Hematopoietic multipotent progenitor cell treated with erythropoietin and hydrocortisone succinate and interleukin-3 and kit ligand, for 17 days (in vitro differentiated cells): ENCODE measurements at places on chromosomes 6 and 20.

GRCh38 chr6:113924312-113924723, 46.6 kb downstream of the HDAC2 start:
- DNase-seq: no peak

DNA sequence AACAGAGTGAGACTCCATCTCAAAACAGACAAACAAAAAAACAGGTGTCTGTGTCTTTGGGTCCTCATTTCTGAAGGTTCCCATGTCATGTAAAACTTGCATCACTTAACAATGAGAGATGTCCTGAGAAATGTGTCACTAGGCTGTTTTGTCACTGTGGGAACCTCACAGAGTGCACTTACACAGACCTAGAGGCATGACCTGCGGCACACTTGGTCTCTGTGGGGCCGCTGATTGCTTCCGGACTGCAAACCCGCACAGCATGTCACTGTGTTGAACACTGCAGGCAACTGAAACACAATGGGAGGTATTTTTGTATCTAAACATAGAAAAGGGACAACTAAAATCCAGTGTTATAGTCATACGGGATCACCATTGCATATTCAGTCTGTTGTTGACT, 42.3 kb upstream of the TMEM181 start:
- DNase-seq: no peak

DNA sequence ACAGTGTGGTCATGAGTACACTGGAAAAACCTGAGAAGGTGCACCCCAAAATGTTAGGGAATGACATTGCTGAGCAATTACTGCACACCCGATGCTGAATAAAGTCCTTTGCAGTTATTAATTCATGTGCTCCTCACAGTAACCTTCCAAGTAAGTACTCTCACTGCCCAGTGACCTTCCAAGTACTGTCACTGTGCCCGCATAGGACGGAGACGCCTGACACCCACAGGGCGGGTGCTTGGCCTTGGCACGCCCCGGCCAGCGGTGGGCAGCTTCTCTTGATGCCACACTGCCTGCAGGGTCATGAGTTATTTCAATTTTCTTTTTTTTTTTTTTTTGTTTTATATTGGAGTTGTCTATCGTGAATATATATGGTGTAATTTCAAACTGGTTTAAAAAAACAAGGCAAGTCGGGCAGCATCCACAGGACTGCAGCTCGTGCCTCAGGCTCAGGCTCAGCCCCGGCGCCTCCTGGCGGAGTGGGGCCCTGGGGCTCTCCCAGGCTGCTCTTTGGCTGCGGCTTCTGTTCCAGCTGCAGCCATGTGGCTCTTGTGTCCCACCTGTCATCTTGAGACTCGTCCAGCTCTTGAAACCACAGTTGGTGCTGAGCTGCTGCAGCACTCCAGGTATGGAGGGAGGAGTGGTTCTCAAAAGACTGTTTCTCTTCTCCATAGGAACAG, 27.0 kb downstream of the PNLDC1 start:
- no peak for DNase-seq

- no peak for DNase-seq
These were observed 850.5 kb upstream of the MAP3K7 start for GRCh38 chr6:91437315-91437729.

DNA sequence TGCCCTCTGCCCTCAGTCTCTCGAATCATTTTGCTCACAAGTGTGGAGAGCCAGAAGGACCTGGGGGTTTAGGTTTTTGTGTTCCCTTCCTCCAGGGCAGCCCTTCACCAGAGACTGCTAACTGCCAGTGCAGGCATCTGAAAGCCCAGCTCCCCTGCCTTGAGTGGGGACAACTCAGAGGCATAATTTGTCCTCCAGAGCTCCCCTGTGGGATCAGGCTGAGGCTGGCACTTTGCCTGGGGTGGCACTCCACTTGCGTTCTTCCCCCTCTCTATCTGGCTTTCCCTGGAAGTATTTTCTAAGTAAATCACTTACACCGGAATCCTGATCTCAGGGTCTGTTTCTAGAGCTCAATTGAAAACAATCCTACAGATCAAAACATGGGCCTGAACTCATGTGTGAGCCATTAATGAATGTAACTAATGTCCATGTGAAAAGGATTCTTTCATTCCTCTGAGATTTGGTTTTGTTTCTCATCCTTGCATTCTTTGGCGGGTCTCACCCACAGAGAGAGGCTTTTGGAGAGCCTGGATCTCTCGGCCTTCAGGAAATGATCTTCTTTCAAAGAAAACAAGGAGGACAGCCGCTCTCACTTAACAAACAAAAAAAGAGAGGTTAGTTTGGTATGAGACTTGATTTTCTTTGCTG, 125.7 kb upstream of the RIPOR2 start:
- no peak for DNase-seq

DNA sequence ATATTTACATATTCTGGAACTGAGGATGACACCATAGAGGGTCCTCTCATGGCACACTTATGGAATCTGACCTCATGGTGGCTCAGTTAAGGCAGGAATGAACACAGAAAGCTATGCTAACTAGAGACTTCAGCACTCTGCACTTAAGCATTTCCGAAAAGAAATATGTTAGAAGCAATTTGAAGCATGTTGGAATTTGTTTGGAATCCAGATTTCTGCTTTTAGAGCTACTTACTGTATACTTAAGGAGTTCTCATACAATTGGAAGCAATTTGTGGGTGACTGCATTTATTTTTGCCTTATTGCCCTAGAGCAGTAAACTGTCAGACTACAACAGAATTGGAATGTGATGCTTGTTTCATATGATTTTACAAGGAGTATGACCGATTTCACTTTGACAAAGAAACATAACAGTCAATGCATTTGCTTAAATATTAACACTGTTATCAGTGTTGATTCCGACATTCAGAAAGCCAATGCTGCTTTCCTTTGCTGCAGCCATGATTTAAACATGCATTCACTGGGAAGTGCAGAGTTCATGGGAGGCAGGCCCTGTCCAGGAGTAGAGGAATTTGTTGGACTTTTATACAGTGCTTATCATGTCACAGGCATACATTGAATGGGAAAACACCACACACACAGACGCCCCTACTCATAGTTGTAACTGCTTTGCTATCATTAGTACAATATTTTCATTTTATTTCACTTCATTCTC, 244.4 kb downstream of the SAMD5 start:
- no peak for DNase-seq
